Activated T-helper 1 cell treated with Interleukin-2 at 50 U/mL for 16 hours (primary cell): ENCODE measurements at places on chromosomes 16 and 17.
A peak's percentile ranks its signal among the peaks of the same experiment; 100 is the strongest.

DNA sequence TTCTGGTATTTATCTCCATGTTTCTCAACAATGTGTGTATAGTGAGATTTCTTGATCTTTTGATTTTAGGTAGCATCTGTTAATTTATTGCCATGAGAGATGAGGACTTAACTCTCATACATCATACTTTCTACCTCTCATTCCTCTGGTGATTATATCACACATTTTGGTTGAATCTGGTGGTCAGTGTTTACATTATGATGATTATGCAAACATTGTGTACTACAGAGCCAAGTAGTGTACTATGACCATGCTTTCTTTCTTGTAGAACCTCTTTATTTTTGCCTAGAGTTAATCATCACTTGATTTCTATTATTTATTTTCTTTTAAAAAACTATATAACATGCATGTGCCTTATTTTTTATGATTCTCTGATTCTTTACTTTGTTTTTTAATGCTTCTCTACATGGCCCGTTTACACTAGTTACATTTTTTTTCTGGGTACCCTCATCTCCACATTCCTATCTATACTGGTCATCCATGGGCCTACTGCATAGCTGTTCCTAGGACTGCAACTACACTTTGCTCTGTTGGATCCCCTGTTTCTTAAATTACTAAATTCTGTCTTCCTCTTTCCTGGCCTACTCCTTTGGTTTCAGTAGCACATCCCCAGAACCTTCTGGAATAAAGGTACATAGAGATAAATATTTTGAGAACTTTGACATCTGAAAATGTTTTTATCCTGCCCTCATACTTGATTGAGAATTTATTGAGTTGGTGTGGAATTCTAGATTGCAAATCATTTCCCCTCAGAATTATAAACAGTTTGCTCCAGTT, 63.0 kb upstream of the LRRC37A3 start:
- no peak for DNase-seq

DNA sequence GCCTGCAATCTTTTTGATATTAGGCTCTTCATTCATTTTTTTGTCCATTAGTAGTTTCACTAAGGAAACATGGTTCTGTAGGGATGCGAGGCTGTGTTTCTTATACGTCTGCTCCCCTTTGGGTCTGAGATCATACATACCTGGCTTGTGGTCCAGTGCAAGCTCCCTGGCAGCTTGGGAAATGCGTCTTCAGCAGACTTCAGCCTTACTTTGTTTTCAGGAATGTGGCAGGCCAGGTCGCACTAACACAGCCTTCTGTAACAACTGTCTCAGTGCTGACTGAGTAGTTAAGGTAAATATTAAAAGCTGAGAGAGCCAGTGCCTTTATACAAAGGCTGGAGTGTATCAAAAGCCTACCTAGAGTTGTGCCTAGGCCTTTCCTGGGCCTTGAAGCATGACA, 970.5 kb upstream of the EEF2KMT start:
- no peak for DNase-seq

GRCh38 chr17:34527136-34527907, 52.1 kb upstream of the TMEM132E start:
- no peak for DNase-seq

GRCh38 chr17:59837308-59838051, 55.3 kb downstream of the TUBD1 start:
- no peak for DNase-seq

DNA sequence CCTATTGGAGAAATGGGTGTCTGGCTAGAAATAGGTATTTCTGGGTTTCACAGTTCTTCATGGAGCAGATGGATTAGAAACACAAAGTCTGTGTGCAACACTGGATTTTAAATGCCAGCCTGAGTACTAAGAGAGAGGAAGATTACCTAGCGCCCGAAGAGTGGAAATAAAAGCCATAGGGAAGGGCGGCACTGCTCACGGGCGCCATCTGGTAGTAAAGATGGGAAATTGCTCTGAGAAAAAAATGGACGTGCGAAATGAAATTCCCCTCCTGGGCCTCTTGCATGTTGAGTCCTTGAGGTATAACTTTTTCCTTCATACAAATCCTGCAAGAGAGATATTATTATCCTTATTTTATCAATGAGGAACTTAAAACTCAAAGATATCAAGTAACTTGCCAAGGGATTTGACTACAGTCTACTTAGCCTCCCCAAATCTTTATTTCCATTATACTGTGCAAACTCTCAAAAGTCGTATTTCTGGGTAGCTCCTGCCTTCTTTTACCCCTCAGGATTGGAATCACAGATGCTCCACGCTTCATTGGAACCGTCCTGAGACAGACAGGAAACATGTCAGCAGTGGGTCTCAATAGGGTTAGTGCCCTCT, 72.8 kb downstream of the MMD start:
- DNase-seq, result peak; percentile 2

DNA sequence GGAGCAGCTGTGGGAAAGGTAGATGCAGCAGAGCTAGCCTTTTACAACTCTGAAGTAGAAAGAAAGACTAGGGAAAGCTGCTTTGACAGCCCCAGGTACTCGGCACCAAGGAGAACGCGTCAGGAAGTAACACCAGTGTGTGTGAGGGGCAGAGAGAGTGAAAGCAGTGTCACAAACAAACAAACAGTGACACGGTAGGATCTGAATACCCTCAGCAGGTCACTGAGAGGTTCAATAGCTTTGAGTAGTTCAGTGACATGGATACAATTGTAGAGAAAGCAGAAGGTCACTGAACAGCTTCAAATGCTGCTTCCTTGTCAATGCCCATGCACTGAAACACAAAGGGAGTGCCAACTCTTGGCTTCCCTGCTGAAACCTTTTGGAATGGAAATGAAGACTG, 150.3 kb upstream of the C17orf78 start:
- DNase-seq, result no peak

- DNase-seq, result no peak
These were observed at the start of gene CLDN9 for GRCh38 chr16:3012828-3013420. Gene CLDN9, plus strand, starts transcription at chr16:3012923. Its CDS starts 440 bp downstream, at chr16:3013363.

DNA sequence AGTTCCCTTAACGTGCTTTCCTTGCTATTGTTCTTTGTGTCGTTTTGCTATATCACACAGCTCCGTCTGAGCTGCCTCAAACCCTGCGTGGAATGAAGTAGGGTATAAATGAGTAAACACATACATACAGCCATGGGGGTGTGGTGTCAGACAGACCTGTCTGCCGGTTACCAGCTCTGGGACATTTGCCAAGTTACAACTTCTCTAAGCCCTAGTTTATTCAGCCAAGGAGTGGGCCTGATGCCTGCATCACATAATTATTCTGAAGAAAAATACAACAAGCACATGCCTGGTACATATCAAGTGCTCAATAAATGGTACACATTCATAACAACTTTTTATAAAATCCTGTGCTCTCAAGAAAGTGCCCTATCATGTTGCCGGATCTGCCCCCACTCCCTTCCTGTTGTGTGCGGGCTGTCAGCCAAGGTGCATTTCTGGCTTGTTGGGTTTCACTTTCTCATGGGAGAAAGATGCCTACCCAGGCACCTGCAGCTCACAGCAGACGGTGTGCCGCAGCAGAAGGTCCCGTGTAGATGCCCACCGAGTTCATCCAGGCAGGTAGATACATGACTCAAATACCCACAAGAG, 30.5 kb downstream of the SMPD3 start:
- DNase-seq, result peak; percentile 71

DNA sequence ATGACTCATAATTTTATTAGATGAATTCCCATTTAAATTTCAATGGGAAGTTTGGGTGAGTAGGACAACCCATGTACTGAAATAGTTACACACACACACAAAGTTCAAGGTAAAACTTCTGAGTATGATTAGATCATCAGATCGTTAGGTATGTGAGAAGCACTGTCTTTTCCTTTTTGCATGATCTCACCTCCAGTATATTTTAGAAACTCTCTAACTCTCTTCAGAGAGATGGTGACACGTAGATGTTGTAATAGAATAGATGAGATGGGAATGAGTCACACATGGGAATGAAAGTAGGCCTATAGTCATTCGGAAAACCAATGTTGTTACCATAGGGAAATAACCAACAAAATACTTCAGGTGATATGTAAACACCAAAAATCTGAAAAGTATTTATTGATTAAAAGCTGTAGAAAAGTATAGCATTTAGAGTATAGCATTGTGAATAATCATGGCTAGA, 22.2 kb downstream of the KRT23 start:
- DNase-seq, result no peak

GRCh38 chr16:30997725-30998711, 12.4 kb downstream of the STX1B start:
- no peak for DNase-seq

DNA sequence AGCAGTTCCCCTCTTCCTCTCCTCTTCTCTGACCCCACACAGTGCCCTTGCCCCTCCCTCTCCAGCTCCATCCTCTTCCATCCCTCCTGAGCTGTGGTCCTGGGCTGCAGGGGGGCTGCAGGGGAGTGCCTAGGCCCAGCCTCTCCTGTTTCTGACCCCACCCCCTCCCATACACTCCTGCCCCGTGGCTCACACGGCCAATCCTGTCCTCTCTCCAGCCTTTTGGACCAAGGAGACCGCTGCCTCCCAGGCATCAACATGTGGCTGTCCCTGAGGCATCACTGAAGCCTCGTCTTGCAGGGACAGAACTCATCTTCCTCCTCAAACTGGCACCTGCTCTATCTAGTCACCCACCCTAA, 6.7 kb downstream of the CLUH start:
- DNase-seq, result no peak

DNA sequence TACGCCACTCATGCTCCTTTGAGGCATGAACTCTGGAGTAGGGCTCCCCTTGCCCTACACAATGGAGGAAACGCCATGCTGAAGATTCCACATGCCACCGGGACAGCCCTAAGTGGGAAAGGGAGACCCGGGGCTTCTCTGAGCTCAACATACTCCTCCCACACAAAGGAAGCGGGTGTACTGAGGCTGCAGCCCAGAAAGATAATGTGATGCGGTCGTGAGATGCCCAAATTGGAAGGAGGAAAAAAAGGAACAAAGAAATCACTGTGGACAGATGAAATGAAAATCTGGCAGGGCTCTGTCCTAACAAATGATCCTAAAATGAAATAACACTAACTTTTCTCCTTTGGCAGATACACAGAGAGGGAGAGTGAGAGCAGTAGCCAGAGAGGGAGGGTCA, 182.1 kb downstream of the ZFHX3 start:
- DNase-seq, result no peak

GRCh38 chr17:42005166-42005565, 12.1 kb downstream of the DNAJC7 start:
- no peak for DNase-seq

DNA sequence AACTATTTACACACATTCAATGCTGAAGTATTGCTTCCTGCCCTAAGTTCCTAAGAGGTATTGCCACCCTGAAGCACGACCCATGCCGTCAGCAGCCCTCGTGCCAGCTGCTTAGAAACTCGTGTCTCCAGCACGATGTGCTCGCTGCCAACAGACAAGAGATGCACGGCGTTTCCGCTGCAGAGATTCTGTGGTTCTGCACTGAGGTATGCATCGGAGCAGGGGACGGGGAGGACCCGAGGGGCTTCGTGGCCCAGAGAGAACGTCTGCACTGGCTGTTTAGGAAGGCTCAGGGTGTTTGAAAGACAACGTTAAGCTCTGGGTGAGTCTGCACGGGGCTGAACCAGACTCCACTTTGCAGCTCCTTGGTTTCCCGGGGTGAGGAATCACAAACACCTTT, 82.7 kb upstream of the CREBBP start:
- DNase-seq, result peak; percentile 14

DNA sequence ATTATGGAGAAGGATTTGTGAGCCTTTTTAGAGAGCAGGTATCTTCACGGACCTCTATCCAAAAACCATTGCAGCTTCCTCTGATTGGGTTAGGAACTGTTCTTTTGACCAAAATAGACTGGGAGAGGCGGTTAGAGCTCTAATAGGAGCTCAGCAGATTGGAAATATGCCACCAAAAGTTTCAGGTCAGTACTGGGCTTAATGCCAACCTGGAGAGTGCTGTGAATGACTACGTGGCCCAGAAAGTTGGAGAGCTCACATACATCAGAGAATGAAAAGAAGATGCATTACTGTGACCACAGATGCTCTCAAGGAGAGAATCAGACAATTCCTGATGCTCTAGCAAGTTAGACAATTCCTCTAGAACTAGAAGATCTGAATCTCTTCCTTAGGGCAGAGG, 86.5 kb downstream of the ABCA8 start:
- DNase-seq, result no peak

- DNase-seq, result no peak
These were observed 24.8 kb upstream of the BPTF start for GRCh38 chr17:67800495-67800928.

DNA sequence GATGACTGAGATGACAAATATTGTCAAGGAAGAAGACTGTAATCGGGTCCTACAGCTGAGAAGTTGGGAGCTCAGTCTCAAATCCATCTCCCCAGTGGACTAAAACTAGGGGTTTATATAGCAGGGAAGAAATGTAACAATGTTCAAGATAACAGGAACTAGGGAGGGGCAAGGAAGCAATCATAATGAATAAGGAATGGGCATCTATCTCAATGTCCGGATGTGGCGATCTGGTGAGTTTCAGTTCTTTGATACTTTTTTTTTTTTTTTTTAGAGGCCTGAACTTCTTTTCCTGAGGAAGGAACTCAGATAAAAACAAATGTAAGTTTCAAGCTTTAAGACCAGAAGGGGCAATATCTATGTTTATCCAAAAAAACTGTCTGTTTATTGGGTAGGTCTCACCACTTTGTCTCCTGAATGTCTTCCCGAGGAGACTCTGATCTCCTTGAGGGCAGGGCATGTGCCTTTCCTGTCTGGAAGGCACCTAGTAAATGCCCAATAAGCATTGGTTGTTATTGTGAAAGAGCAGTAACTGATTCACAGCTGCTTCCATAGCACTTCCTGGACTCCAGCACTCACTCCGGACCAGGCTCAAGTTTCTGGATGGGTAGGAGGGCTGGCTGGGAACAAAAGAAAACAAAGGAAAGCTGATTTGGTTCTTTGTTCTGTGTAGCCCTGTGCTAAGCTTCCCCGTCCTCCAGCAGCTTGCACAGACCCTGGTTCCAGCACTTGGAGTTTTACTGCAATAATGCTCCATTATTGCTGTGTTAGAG, 51.9 kb downstream of the MEOX1 start:
- DNase-seq, result no peak

DNA sequence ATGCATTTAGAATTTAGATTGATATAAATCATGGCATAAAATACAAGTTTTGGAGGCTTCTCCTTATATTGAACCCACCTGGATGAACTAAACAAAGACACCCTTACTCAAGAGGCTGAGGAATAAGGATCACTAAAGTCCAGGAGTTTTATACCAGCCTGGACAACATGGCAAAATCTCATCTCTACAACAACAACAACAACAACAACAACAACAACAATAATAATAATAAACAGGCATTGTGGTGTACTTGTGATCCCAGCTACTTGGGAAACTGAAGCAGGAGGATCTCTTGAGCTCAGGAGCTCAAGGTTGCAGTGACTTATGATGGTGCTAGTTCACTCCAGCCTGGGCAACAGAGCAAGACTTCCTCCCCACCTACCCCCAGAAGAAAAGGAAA, 558.0 kb downstream of the TOX3 start:
- DNase-seq, result no peak

- no peak for DNase-seq
These were observed 135.8 kb downstream of the FOXL1 start for GRCh38 chr16:86714166-86714565.

- no peak for DNase-seq
These were observed 3.7 kb downstream of the CD300C start for GRCh38 chr17:74542166-74542565.
